Stimulated activated CD8-positive, alpha-beta memory T cell treated with anti-CD3 and anti-CD28 coated beads, Interleukin-7, amount 100 ng/mL, for 1 hour (primary cell): ENCODE measurements at places on chromosomes 1 and 21.
A peak's percentile ranks its signal among the peaks of the same experiment; 100 is the strongest.

GRCh38 chr1:226547754-226548191 lies 791 bp upstream of the STUM start:
- peak; percentile 45 for DNase-seq

GRCh38 chr1:115336741-115337140 lies 1.3 kb downstream of the NGF start:
- no peak for DNase-seq

DNA sequence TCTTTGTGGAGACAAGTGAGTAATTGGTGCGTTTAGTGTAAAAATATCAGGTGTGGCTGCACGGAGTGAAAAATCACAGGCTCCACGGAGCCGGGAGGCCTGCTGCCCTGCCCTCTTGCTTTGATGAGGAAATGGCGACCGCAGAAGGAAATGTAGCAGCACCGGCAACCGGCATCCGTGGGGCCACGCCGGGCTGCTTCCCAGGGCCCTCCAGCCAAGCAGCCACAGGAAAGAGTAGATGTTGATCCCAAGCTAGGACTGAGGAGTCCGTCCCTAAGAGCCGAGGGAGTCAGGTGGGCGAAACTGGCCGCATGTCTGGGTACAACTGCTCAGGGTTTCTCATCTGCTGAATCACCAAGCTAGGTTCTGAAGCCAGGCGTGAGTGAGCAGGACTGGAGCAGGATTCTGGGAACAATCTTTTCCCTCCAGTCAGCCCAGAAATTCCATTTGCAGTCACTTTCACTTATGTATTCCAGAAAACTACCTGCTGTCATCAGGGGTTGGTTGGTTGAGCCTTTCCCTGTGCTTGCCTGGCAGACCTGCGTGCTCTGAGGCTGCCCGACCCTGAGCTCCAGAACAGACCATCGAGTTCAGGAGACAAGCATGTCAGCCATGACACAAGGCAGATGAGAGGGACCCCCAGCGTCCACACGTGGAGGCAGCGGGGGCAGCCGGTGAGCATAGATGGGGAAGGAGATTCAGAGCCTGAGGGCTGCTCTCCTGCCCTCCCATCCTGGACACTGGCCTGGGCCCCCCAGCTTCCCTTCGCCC lies 5.8 kb upstream of the ITGB2 start:
- DNase-seq: no peak

GRCh38 chr1:7960867-7961215 lies 670 bp upstream of the PARK7 start:
- DNase-seq: no peak

DNA sequence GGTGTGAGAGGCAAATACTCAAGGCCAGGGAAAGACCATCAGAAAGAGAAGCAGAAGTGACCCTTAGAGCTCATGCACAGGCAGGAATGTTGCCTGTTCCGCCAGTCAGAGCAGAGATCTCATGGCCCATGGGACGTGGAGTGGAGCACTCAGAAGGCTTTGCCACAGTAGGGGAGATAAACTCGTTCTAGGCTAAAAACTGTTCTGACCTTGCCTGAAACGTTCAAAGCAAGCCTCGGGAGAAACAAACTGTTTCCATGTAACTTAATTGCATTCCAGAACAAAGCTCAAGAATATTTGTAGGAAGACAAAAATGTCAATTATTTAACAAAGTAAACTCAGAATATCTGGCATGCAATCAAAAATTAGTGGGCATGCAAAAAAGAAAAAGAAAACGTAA lies 20.7 kb upstream of the SLC19A1 start:
- no peak for DNase-seq

DNA sequence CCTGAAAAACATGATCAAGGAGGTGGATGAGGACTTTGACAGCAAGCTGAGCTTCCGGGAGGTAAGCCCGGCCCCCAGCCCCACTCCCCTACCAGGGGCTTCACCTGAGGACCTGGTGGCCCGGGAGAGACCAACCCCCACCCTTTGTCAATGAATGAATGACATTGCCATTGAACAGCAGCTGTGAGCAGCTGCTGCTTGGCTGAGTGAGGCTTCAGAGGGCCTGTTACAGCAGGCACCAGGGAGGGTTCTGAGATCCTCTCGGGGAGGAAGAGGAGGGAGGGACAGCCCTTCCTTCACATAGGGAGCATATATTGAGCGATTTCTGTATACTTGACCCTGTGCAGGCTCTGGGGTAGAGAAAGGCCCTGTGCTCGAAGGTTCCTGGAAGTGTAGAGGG lies 12.3 kb upstream of the CTRC start:
- DNase-seq: no peak

GRCh38 chr1:97632075-97632474 lies 288.8 kb downstream of the DPYD start:
- no peak for DNase-seq

- DNase-seq: no peak
Measured at GRCh38 chr1:226310637-226311195, 1.8 kb upstream of the LIN9 start.

DNA sequence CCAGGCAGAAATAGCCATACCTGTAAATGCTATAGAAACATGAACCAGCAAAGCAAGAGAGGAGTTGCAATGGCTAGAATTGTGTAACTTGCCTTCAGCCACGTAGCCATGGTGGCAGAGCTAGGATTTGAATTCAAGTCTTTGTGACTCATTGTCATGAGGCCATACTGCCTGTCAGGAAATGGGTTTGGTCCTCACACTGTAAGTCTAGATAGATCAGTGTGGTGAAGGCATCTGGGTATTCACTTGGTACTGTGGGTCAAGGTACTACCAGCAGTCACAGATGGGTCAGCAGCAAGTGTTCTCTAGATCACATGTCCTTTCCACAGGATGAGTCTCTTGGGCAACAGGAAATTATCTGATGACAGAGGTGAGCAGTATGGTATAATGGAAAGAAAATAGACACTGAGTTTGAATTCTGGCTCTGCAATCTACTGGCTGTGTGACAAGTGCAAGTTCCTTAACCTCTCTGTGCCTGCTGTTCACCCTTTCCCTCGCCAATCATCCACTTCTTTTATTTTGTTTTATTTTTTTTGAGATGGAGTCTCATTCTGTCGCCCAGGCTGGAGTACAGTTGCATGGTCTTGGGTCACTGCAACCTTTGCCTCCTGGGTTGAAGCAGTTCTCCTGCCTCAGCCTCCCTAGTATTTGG lies 36.9 kb downstream of the FGGY start:
- no peak for DNase-seq
